ENCODE measurements at places on chromosomes 6 and 20. TPM values are rescaled to one million over a fixed set of nuclear protein-coding genes. Genes with fewer than 3 reads are reported as not detected.

The KHDRBS2 gene
- total RNA-seq = 55.8 TPM

The FUCA2 gene
- 9.1 TPM for total RNA-seq

The LKAAEAR1 gene
- 0.74 TPM for total RNA-seq

The COL9A1 gene
- total RNA-seq = 4.7 TPM

The GMNN gene
- total RNA-seq = 8.6 TPM

The SLPI gene
- not detected for total RNA-seq

The OPRM1 gene
- 0.98 TPM for total RNA-seq

The SLC23A2 gene
- total RNA-seq = 50.6 TPM

The PRRT1 gene
- total RNA-seq = 0.74 TPM

The EYS gene
- total RNA-seq = 2.0 TPM

The PTCRA gene
- not detected for total RNA-seq

The CGA gene
- not detected for total RNA-seq

The GDAP1L1 gene
- total RNA-seq = 98.6 TPM

The TRIM40 gene
- not detected for total RNA-seq

The SAMD3 gene
- 6.1 TPM for total RNA-seq

The FOXC1 gene
- 6.9 TPM for total RNA-seq
